ENCODE measurements at places on chromosomes 11 and 22.

GRCh38 chr11:71193431-71193830 lies 58.9 kb downstream of the SHANK2 start:
- no peak for DNase-seq

DNA sequence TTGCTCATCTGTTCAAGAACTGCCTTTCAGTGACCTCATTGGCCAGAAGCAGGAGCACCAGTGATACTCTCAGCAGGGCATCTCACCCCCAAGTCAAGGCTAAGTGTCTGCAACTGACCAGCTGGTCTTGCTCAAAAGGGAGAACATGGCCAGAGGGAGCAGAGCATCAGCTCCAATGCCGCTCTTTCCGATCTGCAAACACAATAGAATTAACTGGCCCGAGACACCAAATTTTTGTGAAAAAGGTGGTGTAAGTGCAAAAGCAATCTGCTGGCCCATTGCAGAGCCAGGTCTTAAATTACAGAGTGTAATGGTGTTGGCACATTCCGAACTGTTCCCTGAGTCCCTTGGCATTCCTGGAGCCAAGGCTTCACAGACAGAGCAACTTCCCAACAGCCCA lies 97.0 kb downstream of the PKNOX2 start:
- no peak for DNase-seq

DNA sequence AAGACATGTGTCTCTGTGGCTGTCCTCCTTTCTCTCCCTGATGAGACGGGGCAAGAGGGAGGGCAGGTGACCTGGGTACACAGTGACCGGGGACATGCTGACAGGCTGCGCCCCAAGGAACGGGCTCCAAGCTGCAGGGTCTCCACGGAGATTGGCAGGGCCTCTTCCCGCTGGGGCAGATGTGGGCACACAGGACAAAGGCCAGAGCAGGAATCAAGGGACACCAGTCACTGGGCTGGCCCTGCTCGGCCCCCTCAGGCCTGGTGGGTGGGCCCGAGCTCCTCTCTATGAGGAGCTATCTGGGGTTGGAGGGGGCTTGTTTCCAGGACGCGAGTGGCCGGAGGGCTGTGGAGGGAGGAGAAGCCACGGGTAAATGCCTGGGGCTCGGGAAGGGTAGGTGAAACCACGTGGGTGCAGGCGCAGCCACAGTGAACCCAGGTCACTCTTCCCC lies 11.2 kb downstream of the PNPLA5 start:
- DNase-seq = no peak

DNA sequence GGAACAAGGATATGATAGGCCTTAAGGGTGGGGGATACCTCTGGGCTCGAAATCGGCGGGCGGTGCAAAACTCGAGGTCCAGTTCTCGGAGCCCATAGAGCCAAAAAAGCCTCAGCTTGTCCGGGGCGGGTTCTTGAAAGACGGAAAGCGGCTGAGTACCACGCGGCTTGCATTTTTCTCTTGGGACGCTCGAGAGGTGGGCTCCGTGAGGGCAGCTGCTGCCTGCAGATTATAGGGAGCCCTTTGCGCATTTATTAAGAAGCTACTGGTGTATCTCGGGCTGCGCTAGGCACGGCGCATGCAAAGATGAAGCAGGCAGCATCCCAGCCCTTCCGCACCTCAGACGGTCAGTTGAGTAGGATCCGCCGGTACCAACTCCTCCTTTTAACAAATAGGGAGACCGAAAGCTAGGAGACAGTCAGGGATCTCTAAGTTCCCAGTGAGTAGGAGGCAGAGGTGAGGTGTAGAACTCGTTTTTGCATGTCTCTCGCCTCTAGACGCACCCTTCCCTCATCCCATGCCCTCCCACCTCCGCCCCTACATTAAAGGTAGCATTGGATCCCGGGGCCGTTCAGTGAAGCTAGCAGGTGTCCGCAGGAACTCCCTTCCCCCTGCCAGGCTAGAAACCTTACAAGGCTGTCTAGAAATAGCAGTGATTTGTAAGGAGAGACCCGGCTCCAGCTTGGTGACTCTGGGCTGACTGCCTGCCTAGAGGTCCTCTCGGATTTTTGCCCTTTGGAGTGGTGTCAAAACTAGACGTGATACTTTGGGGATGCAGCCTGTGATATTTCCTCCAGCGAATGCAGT lies 768 bp downstream of the LDHA start:
- no peak for DNase-seq

DNA sequence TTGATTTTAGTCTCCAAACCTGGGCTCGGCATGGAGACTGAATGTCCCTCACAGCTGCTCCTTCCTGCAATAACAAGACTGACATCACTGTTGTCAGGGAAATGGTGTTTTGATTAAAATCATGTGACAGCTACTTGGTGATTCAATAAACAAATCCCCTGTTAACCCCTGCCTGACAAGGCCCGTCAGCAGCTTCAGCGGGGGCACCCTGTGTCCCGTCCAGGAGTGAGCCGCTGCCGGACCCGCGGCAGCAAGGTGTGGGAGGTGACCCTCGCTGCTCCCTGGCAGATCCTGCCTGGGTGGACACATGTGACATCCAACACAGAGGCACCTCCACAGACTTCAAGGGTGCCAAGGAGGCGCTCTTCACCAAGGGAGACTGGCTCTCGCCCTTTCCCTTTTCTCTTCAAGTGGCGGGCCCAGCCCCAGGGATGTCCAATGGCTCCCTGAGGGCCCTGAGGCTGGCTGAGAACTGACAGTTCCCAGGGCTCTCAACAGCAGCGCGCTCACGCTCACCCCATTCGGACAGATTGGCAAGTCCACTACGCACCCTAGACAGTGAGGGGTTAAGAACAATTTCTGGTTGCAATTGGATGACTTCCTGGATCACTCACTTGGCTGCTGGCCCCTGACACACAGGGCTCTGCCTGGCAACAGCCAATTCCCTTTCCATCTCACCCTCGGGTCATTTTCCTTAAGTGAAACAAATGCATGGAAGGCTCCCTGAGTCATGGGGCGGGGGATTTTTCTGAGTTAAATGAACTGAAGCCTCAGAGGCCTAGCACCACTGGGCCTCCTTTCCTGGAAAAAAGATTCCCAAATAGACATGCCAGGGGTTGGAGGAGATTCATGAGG lies 30.7 kb downstream of the PPP2R1B start:
- DNase-seq = peak; percentile 99

- no peak for DNase-seq
These were observed 17.8 kb upstream of the GRIA4 start for GRCh38 chr11:105592035-105592434.

All from fibroblast of the conjunctiva (primary cell).